CMK (cell line): ENCODE measurements at places on chromosomes 3 and 15.

GRCh38 chr3:28867836-28868235 is 413.0 kb upstream of the RBMS3 start:
- no peak for DNase-seq

GRCh38 chr3:80754969-80755368 is 987.2 kb upstream of the ROBO1 start:
- no peak for DNase-seq

GRCh38 chr15:40441565-40442531 is 1.1 kb downstream of the BAHD1 start:
- no peak for DNase-seq

- DNase-seq, result no peak
These were observed 38.6 kb downstream of the TRIM71 start for GRCh38 chr3:32856355-32856889.

- no peak for DNase-seq
These were observed 53.2 kb downstream of the CHST2 start for GRCh38 chr3:143172795-143173145.

DNA sequence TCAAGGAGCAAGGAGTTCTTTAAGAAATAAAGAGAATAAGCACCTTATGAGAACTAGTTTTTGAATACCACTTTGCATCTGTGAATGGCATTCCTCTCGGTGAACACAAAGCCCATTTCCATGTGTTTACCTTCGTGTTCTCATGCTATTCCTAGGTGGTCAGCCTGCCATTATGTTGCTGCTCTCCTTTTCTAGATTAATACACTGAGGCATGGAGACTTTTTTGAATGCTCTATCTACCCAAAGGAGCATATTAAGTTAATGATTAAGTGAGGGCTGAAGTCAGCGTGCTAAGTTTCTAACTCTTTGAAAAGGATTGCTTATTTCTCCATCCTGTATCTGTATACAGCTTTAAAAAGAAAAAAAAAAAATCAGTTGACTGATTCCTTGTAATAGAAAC is 394.5 kb downstream of the MECOM start:
- no peak for DNase-seq

- DNase-seq, result no peak
These were observed 344.6 kb downstream of the SV2B start for GRCh38 chr15:91444656-91445055.

- DNase-seq, result no peak
These were observed 62.4 kb upstream of the SLC6A1 start for GRCh38 chr3:10929978-10930665.

DNA sequence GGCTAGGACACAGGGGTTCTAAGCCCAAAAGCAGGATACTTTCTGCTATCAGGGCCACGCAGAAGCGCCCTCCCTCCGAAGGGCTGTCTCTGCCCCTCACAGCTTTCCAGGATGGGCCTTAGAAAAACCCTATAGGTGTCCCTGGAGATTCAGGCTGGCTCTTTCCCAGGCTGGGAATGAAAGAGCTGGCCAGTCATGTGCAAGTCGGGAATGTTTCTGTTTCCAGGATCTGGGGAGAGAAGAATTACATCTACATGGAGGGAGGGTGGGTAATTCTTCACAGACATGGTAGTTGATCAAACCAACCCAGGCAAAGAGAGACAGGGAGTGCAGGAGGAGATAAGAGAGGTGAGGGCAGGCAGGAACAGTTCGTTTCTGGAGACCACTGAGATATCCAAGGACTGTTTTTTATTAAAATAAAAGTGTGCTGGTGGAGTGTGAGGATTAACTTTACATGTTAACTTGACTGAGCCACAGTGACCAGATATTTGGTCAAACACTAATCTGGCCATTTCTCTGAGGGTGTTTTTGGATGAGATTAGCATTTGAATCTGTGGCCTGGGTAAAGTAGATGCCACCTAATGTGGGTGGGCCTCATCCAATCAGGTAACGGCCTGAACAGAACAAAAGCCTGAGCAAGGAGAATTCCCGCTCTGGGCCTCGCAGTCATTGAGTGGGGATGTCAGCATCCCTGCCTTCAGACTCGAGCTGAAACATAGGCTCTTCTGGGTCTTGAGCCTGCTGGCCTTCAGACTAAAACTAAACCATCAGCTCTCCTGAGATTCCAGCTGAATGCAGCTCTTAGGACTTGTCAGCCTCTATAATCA is 15.3 kb downstream of the NUP210 start:
- DNase-seq, result no peak

DNA sequence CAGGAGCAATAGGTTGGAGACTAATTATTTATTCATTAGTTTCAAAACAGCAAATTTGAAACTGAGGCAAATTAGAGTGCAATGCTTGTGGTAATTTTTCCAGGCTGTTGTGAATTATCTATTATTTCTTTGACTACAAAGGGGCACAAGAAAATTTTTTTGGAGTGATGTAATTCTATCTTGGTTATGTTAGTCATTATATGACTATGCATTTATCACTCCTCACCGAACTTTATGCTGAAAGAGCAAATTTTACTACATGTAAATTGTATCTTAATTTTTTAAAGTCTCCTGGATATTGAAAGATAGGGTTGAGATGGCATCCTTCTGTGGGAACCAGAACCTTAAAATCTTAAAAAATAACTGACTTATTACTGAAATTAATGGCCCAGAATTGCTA is 320.0 kb upstream of the ROBO1 start:
- DNase-seq, result no peak

DNA sequence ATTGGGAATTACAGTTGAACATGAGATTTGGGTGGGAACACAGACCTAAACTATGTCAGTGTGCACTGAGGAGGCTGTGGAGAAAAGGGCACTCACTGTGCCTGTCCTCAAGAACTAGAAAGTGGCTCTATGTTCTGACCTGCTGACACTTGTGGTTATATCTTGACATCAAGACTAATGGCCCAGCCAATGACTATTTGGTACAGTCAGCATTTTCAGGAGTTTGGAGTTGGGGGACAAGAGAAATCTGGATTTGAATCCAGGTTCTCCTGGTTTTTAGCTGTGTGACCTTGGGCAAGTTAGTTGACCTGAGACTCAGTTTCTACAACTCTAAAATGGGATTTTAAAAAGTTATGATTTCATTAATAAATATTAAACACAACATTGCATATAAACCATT is 647.0 kb upstream of the CFAP20DC start:
- DNase-seq, result no peak

DNA sequence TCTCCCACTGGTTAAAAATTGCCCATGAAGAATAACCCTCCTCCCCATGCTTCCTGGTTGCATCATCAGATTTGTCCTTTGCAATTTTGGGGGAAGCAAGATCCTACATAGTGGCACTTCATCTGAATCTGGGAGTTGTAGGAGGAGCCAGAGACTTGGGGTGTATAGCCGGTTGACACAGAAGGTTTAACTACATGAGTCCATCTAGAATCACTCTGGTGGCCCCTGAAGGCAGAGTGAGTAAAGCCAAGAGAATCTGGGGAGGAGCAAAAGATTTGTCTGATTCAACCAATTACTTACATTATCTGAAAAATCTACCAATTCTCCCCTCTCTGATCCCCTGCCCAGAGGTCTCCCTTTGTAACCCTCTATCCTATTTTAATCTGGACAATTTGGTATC is 50.1 kb downstream of the SYN2 start:
- no peak for DNase-seq
